Aorta (tissue), 5 donors: ENCODE measurements at places on chromosomes 11 and 22. TPM values are rescaled to one million over a fixed set of nuclear protein-coding genes. Genes with fewer than 3 reads are reported as not detected.
A peak's percentile ranks its signal among the peaks of the same experiment; 100 is the strongest.

- no peaks in the 10 kb centered on the region for H3K27me3 ChIP-seq
- no peak overlapping the region for H3K4me3 ChIP-seq
- H3K36me3 ChIP-seq = no peaks in the 10 kb centered on the region
- no peak for DNase-seq
These were observed 10.1 kb downstream of the PRDX5 start for GRCh38 chr11:64327993-64328392.

DNA sequence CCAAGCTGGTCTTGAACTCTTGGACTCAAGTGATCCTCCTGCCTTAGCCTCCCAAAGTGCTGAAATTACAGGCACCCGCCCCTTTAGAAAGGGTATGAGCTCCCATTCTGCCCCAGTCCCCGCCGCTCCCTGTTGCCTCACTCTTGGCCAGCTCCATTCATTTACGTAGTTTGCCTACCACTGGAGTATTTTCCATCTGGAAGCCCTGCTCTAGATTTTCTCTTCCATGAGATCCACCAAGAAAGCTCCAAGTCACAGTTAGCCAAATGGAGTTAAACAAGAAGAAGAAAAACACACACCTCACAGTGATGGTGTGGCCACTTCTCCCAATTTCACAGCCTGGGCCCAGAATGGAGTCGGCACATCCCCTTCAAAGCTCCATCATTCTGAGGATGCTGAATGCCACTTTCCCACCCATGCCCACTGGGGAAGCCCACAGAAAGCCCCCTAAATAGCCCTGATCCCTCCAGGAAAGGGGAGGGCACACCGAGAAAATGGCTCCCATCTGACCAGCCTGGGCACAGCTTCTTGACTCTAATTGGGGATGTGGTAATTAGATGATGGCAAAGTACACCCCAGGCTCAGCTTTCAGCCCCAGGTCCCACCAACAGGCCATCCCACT, 381.2 kb downstream of the MN1 start:
- no peak overlapping the region for H3K4me3 ChIP-seq
- peaks cover 5% of the 10 kb centered on the region for H3K4me1 ChIP-seq
- H3K27me3 ChIP-seq = no peaks in the 10 kb centered on the region
- DNase-seq = no peak
- H3K36me3 ChIP-seq = no peaks in the 10 kb centered on the region
- peak overlapping the region; percentile 77 for H3K27ac ChIP-seq

DNA sequence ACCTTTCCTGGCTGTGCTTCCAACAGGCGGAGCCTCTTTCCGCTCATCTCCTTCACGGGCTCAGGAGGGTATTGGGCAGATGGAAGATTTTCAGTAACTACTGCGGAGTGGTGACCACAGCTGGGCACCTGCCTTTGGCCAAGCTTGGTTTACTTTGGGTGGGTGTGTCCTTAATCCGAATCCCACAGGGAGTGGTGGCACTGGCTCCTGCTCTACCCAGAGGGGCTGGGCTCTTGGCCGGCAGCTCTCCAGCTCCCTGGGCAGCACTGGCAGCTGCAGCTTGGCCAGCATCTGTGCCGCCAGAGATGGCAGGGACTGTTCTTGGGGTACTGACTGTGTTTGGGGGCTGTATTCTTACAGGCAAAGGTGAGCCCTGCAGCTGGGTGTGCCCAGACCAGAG, 29.8 kb downstream of the BID start:
- H3K27ac ChIP-seq = no peak overlapping the region
- no peak overlapping the region for H3K4me3 ChIP-seq
- DNase-seq = no peak
- H3K4me1 ChIP-seq = no peaks in the 10 kb centered on the region
- H3K36me3 ChIP-seq = no peaks in the 10 kb centered on the region
- no peaks in the 10 kb centered on the region for H3K27me3 ChIP-seq

GRCh38 chr11:8066036-8066910, 14.7 kb upstream of the TUB start:
- H3K36me3 ChIP-seq = no peaks in the 10 kb centered on the region
- H3K4me1 ChIP-seq = no peaks in the 10 kb centered on the region
- no peak overlapping the region for H3K27ac ChIP-seq
- no peak overlapping the region for H3K4me3 ChIP-seq
- no peak for DNase-seq

GRCh38 chr11:1497600-1497999, 11.0 kb upstream of the MOB2 start:
- H3K4me1 ChIP-seq = no peaks in the 10 kb centered on the region
- no peaks in the 10 kb centered on the region for H3K36me3 ChIP-seq
- no peaks in the 10 kb centered on the region for H3K27me3 ChIP-seq
- H3K4me3 ChIP-seq = no peak overlapping the region
- DNase-seq = peak; percentile 14
- H3K27ac ChIP-seq = no peak overlapping the region

GRCh38 chr11:125404157-125404810, 91.8 kb downstream of the FEZ1 start:
- H3K36me3 ChIP-seq = no peaks in the 10 kb centered on the region
- no peaks in the 10 kb centered on the region for H3K4me1 ChIP-seq
- no peaks in the 10 kb centered on the region for H3K27me3 ChIP-seq
- peak; percentile 62 for DNase-seq
- no peak overlapping the region for H3K4me3 ChIP-seq

- H3K4me1 ChIP-seq = no peaks in the 10 kb centered on the region
- H3K36me3 ChIP-seq = no peaks in the 10 kb centered on the region
- no peak overlapping the region for H3K27ac ChIP-seq
- no peak overlapping the region for H3K4me3 ChIP-seq
- no peaks in the 10 kb centered on the region for H3K27me3 ChIP-seq
These were observed 109.0 kb downstream of the OSBP2 start for GRCh38 chr22:30803679-30804078.

DNA sequence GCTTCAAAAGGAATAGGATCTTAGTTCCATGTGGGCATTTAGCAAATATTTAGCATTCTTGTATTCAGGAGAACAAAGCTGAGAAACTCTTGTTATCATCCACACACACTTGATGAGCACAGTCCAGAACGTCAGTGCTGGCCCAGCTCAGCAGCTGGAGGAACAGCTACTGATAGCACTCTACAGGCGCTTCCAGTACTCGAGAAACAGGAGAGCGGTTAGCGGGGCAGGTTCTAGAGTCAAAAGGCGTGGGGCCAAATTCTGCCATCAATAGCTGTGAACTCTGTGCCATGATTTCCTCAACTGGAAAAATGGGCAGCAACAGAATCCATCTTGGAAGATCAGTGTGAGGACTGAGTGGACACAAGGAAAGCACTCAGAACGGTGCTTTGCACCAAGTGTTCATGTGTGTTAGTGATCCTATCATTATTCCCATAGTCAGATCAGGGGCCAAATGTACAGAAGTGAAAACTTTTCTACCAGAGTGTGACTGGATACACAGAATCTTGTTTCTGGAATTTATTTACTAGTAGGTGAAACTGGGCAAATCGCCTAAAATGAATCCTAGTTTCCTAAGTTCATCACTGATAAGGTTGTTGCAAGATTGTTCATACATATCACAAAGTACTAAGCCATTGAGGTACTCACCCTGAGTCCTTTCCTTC, 3.2 kb downstream of the JOSD1 start:
- H3K27ac ChIP-seq = peak overlapping the region; percentile 18
- DNase-seq = no peak
- no peak overlapping the region for H3K4me3 ChIP-seq
- H3K36me3 ChIP-seq = no peaks in the 10 kb centered on the region
- no peaks in the 10 kb centered on the region for H3K27me3 ChIP-seq
- H3K4me1 ChIP-seq = peaks cover 2% of the 10 kb centered on the region

DNA sequence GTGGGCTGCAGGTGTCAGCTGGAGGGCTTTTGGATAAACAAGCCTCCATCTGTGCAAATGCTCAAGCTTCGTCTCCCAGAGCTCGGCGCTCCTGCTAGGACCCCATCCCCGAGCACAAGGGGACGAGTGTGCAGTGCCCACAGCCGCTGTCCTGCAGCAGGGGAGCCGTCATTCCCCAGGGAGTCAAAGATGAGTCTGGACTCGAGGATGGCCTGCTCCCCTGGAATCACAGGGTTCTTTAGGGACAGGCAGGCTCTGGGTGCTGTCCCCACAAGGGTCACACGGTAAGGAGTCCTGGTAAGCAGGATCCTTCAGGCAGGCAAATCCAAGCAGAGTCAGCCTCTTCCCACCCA, 50.2 kb downstream of the APOL1 start:
- H3K27ac ChIP-seq = no peak overlapping the region
- H3K4me1 ChIP-seq = no peaks in the 10 kb centered on the region
- no peaks in the 10 kb centered on the region for H3K27me3 ChIP-seq
- no peak for DNase-seq

DNA sequence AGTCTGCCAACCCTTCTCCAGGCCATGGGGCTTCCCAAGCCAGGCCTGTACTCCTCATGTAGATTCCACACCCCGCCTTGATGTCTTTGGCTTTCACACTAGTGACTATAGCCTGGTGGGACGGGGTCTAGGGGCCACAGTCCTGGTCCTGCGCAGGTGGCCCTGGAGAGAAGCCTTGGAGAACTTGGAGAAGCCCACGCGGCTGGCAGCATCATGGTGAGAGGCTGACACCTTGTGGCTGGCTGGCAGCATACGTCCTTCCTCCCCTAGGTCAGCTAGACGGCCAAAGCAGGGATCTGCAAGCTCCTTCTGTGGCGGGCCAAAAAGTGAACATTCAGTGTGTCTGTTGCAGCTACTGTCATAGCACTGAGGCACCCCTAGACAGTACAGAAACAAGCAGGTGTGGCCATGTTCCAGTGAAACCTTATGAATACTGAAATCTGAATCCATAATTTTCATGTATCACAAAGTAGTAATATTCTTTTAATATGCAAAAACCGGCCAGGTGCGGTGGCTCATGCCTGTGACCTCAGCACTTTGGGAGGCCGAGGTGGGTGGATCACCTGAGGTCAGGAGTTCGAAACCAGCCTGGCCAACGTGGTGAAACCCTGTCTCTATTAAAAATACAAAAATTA, 42.0 kb downstream of the FAM83F start:
- no peaks in the 10 kb centered on the region for H3K36me3 ChIP-seq
- H3K27me3 ChIP-seq = no peaks in the 10 kb centered on the region
- no peaks in the 10 kb centered on the region for H3K4me1 ChIP-seq
- no peak overlapping the region for H3K27ac ChIP-seq
- H3K4me3 ChIP-seq = no peak overlapping the region

- no peaks in the 10 kb centered on the region for H3K4me1 ChIP-seq
- H3K27ac ChIP-seq = no peak overlapping the region
- DNase-seq = no peak
- no peak overlapping the region for H3K4me3 ChIP-seq
- peaks cover 21% of the 10 kb centered on the region for H3K36me3 ChIP-seq
These were observed 15.3 kb downstream of the UBE4A start for GRCh38 chr11:118374729-118375128.

- H3K36me3 ChIP-seq = no peaks in the 10 kb centered on the region
- H3K27ac ChIP-seq = no peak overlapping the region
- H3K4me1 ChIP-seq = no peaks in the 10 kb centered on the region
- no peak for DNase-seq
These were observed 28.1 kb upstream of the CD81 start for GRCh38 chr11:2348986-2349385.

Gene TIMP3
- 410 TPM for total RNA-seq

Gene OR51G1
- not detected for total RNA-seq

Gene MMP13
- not detected for total RNA-seq

Gene RFPL3
- not detected for total RNA-seq
